Activated T-helper 1 cell treated with anti-CD3 and anti-CD28 coated beads, Interleukin-12 subunit alpha, Interleukin-12 subunit beta, Interleukin-2, Interleukin-4 antibody, amounts not matched to agents 30 ng/mL and 10 ng/mL and 1 ng/mL, durations not matched to agents 14 hours and 24 hours and 36 hours (primary cell): ENCODE measurements at places on chromosomes 11 and 22. TPM values are rescaled to one million over a fixed set of nuclear protein-coding genes. Genes with fewer than 3 reads are reported as not detected.

The ANO5 gene
- total RNA-seq, result not detected in 2 replicates

The NOL12 gene
- 67.8 and 70.0 TPM in 2 replicates for total RNA-seq

The CCDC73 gene
- 0.05 TPM in 1 of 2 replicates, not detected in the other for total RNA-seq

The FAM227A gene
- 0.16 and 0.78 TPM in 2 replicates for total RNA-seq

The CYTH4 gene
- total RNA-seq, result 49.5 and 57.1 TPM in 2 replicates

The PLAAT4 gene
- total RNA-seq, result 11.8 and 12.2 TPM in 2 replicates

- no peak for DNase-seq
Observed at GRCh38 chr11:108916935-108917334, 252.1 kb downstream of the DDX10 start.

- peak; percentile 69 for DNase-seq
Observed at GRCh38 chr22:20205964-20206708, 55.3 kb upstream of the CCDC188 start.

DNA sequence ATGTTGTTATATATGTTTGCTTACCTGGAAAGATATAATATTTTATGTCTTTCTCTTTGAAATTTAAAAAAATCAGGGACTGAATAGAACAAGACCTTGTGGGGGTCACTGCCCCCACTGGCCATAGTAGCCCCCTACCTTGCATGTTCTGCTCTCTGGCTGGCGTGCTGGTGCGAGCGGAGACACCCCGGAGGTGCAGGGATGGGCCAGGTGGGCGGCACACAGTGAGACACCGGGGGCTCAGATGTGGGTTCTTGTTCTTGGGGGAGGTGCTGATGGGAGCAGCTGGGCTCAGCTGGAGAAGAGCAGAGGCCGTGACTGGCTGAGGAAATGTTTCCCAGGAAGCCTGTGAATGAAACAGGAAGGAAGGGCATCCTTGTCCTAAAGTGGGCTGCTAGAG is 20.2 kb downstream of the GAB4 start:
- no peak for DNase-seq

DNA sequence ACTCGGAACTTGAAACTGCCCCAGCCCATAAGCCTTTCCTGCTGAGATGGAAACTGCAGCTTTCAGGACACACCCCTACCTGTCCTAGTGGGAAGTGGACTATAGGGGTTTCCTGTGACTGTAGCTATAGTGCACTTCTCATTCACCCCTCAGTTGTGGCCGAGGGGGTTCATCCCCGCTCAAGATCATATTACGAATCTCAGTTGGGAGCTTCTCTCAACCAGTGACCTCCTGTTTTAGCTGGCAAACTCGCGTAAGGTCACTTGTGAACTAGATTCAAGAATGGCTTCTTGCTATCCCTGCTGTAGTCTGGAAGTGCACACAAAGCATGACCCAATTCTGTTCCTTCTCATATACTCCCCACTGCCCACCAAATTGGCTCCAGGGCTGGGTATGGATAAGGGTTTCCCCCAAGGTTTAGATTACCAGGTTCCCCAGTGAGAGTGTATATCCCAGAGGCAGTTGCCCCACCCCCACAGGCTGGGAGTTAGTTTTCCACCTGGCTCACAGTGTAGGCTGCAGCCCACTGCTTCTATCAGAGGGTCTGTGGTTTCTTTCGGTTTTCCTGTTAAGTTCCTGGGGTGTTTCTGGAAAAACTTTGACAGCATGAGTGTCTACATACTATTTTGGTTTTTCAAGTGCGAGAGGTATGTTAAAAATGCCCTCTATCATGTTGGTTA is 812.9 kb downstream of the JRKL start:
- DNase-seq, result no peak

DNA sequence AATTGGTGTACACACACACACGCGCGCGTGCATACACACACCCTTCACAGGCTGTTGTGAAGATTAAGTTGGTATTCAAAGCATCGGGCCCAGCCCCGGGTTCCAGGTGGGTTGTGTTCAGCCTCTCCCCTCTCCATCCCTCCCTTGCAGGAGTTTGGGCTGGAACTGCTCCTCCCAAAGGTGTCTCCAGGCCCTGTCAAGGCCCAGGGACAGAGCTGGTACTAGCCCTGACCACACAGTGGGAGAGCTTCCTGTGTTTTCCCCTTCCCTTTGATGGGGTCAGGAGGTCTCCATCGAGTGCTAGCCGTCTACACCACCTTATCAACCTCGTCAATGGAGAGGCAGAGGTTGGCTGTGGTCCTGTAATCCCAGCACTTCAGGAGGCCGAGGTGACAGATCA is 36.5 kb upstream of the CSNK1E start:
- no peak for DNase-seq

DNA sequence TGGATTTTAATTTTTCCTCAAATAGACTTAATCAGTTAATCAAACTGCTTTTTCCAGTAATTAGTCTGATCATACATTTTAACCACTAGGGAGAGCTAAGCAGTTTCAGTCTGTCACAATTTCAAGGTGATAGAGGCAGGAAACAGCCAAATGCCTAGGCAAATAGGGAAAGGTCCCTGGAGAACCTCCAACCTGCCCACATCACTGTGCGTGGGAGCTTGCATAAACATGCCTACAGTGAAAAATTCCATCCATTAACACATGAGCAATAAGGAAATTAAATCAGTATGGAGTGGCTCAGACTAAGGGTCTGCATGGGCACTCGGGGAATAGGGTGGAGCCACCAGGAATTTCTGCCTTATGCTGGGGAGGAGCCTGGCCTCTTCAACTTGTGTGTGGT is 74.6 kb downstream of the AASDHPPT start:
- no peak for DNase-seq

DNA sequence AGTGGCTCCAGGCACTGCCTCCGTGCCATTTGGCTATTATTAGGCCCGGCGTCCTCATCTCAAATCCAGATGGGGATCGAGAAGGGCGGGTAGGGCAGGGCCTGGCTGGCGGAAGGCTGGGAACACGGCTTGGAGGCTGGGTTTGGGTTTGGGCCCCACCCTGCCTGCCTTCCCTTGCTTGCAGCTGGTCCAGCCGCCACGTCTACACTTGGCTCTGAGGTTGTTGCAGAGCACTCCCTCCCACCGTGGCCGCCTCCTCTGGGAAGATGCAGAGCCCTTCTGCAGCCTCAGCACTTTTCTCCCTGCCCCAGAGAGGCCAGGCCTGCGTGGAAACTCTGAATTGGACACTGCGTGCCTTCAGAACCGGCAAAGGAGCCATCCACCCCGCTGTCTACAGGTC is 5.2 kb upstream of the SMTN start:
- DNase-seq, result no peak

DNA sequence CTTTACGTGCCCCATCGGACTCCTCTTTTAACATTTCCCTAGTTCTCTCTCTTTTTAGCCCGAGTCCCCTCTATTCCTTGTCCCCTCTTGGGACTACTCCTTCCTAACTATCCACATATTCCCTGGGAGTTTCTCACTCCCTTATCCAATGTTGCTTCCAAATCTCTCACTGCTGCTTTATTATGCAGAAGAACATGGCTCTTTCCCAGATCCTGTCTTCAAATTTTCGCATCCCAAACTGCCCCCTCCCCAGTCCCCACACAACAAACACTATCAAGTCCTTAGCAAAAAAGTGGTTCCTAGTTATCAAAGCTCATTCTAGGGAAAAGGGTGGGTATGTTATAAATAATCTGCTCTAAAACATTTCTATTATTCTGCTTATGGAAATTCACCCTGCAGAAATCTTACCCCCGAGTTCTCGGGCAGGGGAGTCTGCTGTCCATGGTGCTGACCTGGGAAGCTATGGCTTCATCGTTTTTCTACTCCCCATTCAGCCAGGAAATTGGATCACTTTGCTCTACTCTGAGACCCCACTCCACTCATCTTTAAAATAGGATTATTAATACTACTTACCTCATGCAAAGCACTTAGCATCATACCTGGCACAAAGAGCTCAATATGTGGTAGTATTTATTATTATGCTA is 393.5 kb downstream of the BUD13 start:
- DNase-seq, result no peak

GRCh38 chr11:113338730-113339129 is 24.3 kb downstream of the TTC12 start:
- no peak for DNase-seq

DNA sequence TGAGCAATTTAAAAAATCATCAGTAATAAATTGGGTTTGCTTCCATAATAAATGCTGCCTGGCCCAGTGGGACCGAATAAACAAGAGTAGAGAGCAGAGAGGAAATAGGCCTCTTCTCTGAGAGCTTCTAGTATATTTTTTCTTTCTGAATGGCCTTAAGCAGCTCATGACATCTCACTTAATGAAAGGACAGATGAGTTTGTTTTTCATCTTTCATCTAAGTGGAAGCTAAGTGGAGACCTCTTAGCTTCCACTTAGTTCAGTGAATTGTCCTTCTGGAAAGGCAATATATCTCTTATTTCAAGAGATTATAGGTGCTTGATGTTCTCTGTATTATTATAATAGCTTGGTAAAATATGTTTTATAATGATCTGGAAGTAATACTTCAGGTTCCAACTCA is 245.9 kb upstream of the ANO3 start:
- no peak for DNase-seq

- DNase-seq, result no peak
Observed at GRCh38 chr11:36425561-36426081, 84.5 kb downstream of the TRAF6 start.

GRCh38 chr11:77299528-77299993 is 1.9 kb downstream of the GDPD4 start:
- DNase-seq, result no peak
